Tibial nerve (tissue), 4 donors: ENCODE measurements at places on chromosomes 11 and 22. TPM values are rescaled to one million over a fixed set of nuclear protein-coding genes. Genes with fewer than 3 reads are reported as not detected.

The ISX gene
- not detected for total RNA-seq

The FXYD2 gene
- total RNA-seq, result 0.39 TPM

The APOBEC3H gene
- not detected for total RNA-seq

The GRIA4 gene
- not detected for total RNA-seq

The MAPK8IP2 gene
- 5.7 TPM for total RNA-seq

The MUC6 gene
- total RNA-seq, result not detected

The RIBC2 gene
- total RNA-seq, result not detected

The KLHL35 gene
- 6.7 TPM for total RNA-seq

The FGF19 gene
- total RNA-seq, result not detected

The MS4A15 gene
- not detected for total RNA-seq

The GDPD4 gene
- not detected for total RNA-seq

The TMEM191B gene
- 2.4 TPM for total RNA-seq

The SCGB1C1 gene
- total RNA-seq, result not detected

DNA sequence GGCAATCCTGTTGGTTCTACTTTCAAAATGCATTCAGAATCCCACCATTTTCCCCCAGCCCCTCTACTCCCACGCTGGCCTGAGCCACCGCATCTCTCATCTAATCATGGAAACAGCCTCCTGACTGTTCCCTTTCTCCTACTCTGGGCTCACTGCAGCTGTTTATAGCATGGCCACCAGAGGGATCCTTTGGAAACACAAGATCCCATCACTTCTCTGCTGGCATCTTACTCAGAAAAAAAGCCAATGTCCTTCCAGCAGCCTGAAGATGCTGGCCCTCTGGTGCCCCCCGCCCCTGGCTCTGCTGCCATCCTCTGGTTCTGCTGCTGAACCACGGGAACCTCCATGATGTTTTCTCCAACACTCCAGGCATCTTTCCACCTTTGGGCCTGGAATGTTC lies 11.1 kb downstream of the MS4A8 start:
- H3K27ac ChIP-seq, result no peak overlapping the region
- no peak overlapping the region for H3K4me3 ChIP-seq
- H3K36me3 ChIP-seq, result no peaks in the 10 kb centered on the region
- no peak for DNase-seq
- no peaks in the 10 kb centered on the region for H3K4me1 ChIP-seq

GRCh38 chr11:93652679-93653078 lies 8.8 kb upstream of the CEP295 start:
- peaks cover 6% of the 10 kb centered on the region for H3K27me3 ChIP-seq
- DNase-seq, result no peak
- H3K4me3 ChIP-seq, result no peak overlapping the region
- H3K36me3 ChIP-seq, result no peaks in the 10 kb centered on the region

- DNase-seq, result no peak
- H3K27me3 ChIP-seq, result no peaks in the 10 kb centered on the region
- H3K27ac ChIP-seq, result no peak overlapping the region
- no peak overlapping the region for H3K4me3 ChIP-seq
- H3K4me1 ChIP-seq, result peaks cover 25% of the 10 kb centered on the region
Observed at GRCh38 chr11:30387891-30388861, 65.3 kb downstream of the ARL14EP start.

GRCh38 chr11:13216019-13216710 lies 61.4 kb upstream of the BMAL1 start:
- H3K4me1 ChIP-seq, result no peaks in the 10 kb centered on the region
- H3K27ac ChIP-seq, result peak overlapping the region; percentile 19
- no peaks in the 10 kb centered on the region for H3K27me3 ChIP-seq
- H3K36me3 ChIP-seq, result no peaks in the 10 kb centered on the region
- no peak for DNase-seq
- H3K4me3 ChIP-seq, result no peak overlapping the region

GRCh38 chr22:22060200-22061084 lies 77.9 kb upstream of the TOP3B start:
- H3K36me3 ChIP-seq, result no peaks in the 10 kb centered on the region
- peaks cover 23% of the 10 kb centered on the region for H3K4me1 ChIP-seq
- peak; percentile 29 for DNase-seq
- H3K27ac ChIP-seq, result no peak overlapping the region
- no peaks in the 10 kb centered on the region for H3K27me3 ChIP-seq
- no peak overlapping the region for H3K4me3 ChIP-seq

DNA sequence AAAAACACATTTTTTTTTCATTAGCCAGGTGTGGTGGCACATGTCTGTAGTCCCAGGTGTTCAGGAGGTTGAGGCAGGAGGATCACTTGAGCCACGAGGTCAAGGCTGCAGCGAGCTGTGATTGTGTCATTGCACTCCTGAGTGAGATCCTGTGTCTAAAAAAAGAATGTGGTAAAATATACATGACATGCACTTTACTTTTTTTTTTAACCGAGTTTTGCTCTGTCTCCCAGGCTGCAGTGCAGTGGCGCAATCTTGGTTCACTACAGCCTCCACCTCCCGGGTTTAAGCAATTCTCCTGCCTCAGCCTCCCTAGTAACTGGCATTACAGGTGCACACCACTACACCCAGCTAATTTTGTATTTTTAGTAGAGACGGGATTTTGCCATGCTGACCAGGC lies 22.5 kb upstream of the CLDN5 start:
- no peaks in the 10 kb centered on the region for H3K4me1 ChIP-seq
- H3K27ac ChIP-seq, result no peak overlapping the region
- no peaks in the 10 kb centered on the region for H3K36me3 ChIP-seq
- DNase-seq, result no peak
- H3K27me3 ChIP-seq, result no peaks in the 10 kb centered on the region

GRCh38 chr22:48949375-48950149 lies 878.1 kb downstream of the BRD1 start:
- H3K4me3 ChIP-seq, result no peak overlapping the region
- DNase-seq, result no peak
- H3K36me3 ChIP-seq, result no peaks in the 10 kb centered on the region
- no peaks in the 10 kb centered on the region for H3K4me1 ChIP-seq
- H3K27me3 ChIP-seq, result no peaks in the 10 kb centered on the region

- no peak overlapping the region for H3K27ac ChIP-seq
- H3K4me1 ChIP-seq, result no peaks in the 10 kb centered on the region
- H3K36me3 ChIP-seq, result peaks cover 4% of the 10 kb centered on the region
- no peak overlapping the region for H3K4me3 ChIP-seq
Observed at GRCh38 chr11:103055221-103055890, 36.6 kb downstream of the DCUN1D5 start.

DNA sequence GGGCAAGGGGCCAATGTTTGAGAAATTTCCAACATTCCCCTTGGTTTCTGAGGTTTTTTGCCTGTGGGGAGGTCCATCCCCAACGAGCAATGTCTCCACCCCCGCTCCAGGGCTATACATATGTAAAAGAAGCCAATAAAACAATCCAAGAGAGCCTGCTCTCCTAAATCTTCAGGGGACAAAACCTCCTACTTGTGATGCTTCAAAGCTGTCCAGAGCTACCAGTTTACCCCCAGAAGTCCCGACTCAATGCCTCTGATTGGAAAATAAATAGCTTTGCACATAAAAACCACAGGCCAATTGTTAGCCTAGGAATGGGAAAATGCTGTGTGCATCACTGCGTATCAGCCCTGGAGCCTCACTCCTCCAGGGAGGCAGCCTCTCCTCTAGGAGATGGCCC lies 66.0 kb upstream of the PAX6 start:
- H3K27ac ChIP-seq, result no peak overlapping the region
- H3K4me3 ChIP-seq, result no peak overlapping the region
- no peak for DNase-seq
- H3K27me3 ChIP-seq, result no peaks in the 10 kb centered on the region

DNA sequence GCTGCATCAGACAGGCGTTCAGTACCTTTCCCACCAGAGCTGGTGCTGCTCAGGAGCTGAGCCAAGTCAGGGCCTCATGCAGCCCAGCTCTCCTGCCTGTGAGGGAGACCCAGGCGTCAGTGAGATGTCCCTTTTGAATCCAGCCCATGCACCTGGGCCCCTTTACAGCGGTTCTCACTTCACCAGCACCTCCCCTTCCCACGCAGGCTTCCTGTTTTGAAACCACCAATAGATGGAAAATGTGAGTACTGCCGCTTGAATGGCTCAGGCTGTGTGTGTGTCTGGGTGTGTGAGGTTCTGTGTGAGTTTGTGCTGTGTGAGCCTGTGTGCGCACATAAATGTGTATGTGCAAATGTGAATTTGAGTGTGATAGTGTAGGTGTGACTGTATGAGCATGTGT lies 88.4 kb downstream of the UBASH3B start:
- H3K4me3 ChIP-seq, result no peak overlapping the region
- peak; percentile 29 for DNase-seq
- no peaks in the 10 kb centered on the region for H3K27me3 ChIP-seq
- H3K36me3 ChIP-seq, result no peaks in the 10 kb centered on the region
- H3K27ac ChIP-seq, result no peak overlapping the region
- peaks cover 24% of the 10 kb centered on the region for H3K4me1 ChIP-seq

GRCh38 chr11:134229126-134229790 lies 4.8 kb downstream of the VPS26B start:
- no peak for DNase-seq
- peaks cover 51% of the 10 kb centered on the region for H3K4me1 ChIP-seq
- H3K27me3 ChIP-seq, result no peaks in the 10 kb centered on the region
- no peaks in the 10 kb centered on the region for H3K36me3 ChIP-seq
- H3K4me3 ChIP-seq, result no peak overlapping the region
- no peak overlapping the region for H3K27ac ChIP-seq

- no peaks in the 10 kb centered on the region for H3K27me3 ChIP-seq
- DNase-seq, result no peak
- H3K27ac ChIP-seq, result no peak overlapping the region
Observed at GRCh38 chr11:93734427-93735222, 6.7 kb downstream of the TAF1D start.

DNA sequence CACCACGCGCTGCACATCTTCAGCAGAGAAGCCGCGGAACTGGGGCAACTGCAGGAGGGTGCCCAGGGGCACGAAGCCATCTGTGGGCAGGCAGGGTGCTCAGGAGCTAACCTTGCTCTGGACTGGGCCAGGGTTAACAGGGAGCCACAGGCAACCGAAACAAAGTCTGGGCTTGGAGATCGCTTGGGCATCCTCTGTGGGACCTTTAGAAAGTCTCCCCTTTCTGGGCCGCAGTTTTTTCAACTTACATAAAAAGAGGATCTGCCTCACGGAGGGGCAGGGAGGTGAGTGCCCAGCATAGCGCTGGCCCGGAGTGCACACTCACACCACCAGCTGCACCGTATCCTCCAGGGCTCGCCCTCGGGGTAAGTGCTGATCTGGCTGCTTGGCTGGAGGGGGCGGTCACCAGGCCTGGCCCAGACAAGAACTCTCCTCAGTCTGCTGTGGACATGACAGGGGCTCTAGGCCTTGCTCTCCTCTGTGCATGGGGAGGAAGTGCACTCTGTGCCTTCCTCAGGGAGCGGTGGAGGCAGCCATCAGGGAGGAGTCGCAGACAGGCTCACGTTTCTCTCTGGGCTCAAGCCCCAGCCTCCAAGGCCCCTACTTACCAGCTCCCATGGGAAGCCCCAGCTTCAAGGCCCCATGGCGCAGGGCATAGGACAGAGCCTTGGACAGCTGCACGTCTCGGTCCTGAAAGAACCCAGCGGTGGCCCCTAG lies 937 bp downstream of the TRPT1 start:
- H3K36me3 ChIP-seq, result peaks cover 32% of the 10 kb centered on the region
- H3K27me3 ChIP-seq, result no peaks in the 10 kb centered on the region
- peak overlapping the region; percentile 92 for H3K27ac ChIP-seq
- H3K4me3 ChIP-seq, result peak overlapping the region; percentile 56
- no peak for DNase-seq

GRCh38 chr11:11155962-11156815 lies 196.9 kb downstream of the CSNK2A3 start:
- no peaks in the 10 kb centered on the region for H3K36me3 ChIP-seq
- H3K27me3 ChIP-seq, result no peaks in the 10 kb centered on the region
- no peaks in the 10 kb centered on the region for H3K4me1 ChIP-seq

DNA sequence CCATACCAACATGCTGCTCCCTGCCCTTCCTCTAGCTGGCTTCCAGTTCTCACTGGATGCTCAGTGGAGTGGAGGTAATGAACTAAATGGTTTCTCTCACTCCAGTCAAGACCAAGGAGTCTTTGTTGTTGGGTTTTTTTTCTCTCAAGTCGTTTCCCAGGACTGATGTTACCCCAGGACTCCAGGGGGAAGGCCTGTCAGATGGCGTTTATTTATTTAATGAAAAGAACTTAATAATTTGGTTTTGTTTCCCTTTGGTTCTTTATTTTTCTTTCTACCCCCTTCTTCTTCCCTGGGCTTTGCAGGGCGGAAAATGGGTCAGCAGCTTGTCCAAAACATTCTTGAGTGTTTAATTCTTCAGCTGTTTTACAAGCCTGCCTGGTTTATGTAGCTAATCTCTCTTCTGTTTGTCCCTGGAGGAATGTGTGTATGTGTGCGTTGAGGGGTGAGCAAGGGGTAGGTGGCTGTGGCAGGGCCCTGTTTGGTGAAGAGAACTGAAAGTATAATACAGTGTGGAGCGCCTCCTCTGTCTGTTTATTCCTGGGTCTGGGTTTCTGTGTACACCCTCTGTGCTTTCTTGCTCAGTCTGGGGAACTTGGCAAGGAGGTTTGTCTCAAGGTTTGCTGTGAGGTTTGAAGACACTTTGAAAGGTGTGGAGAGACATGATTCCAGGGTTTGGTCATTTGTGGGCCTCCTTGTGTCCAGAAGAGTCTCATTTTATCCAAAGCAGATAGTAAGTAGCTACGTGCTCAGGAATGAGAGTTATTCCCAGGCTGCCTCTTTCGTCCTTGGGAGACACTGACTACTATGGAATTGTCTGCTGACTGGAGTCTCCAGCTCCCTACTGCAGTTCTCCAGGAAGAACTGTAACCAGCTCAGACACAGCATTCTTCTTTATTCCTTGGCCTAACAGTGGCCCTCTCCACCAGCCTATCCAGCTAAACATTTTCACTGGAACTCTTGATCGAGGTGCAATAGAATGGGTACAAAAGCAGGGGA lies 175.5 kb downstream of the ADAMTS15 start:
- no peaks in the 10 kb centered on the region for H3K27me3 ChIP-seq
- H3K27ac ChIP-seq, result no peak overlapping the region
- H3K4me1 ChIP-seq, result no peaks in the 10 kb centered on the region
- no peaks in the 10 kb centered on the region for H3K36me3 ChIP-seq
- DNase-seq, result no peak
- H3K4me3 ChIP-seq, result no peak overlapping the region

GRCh38 chr22:46774253-46774979 lies 12.0 kb downstream of the TBC1D22A start:
- no peaks in the 10 kb centered on the region for H3K4me1 ChIP-seq
- H3K27ac ChIP-seq, result peak overlapping the region; percentile 70
- no peaks in the 10 kb centered on the region for H3K27me3 ChIP-seq
- DNase-seq, result peak; percentile 25

DNA sequence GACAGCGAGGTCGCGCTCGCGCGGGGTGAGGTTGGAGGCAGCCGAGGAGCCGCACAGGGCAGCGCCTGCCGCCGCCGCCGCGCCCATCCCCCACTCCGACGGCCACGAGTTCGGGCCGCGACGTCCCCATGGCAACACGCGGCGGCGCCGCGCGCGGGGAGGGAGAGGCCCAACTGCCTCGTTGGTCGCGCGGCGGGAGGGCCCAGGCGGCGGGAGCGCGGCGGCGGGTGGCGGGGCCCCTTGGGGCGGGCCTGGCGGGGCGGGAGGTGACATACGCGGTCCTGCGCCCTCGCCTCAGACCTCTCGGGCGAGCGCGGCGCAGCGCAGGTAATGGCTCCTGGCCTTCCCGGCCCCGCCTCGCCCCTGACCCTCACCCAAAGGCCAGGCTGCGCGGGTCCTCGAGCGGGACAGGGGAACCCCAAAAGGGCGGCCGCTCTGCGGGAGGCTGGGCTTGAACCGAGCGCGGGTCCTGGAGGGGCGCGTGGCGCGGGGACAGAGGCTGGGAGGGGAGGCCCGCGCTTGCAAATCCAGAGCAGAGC lies at the start of gene DEUP1:
Gene DEUP1 (plus strand): TSS at position 297 of the 539 bp plus-strand sequence. CDS start 1,518 bp downstream, outside the sequence.
- peak within 1 kb of the TSS; percentile 1 for H3K4me3 ChIP-seq
- H3K27me3 ChIP-seq, result no peaks in the 10 kb centered on the region
- H3K4me1 ChIP-seq, result no peaks in the 10 kb centered on the region
- no peak within 1 kb of the TSS for H3K27ac ChIP-seq
